Hematopoietic multipotent progenitor cell (in vitro differentiated cells): ENCODE measurements at places on chromosomes 13 and 19. TPM values are rescaled to one million over a fixed set of nuclear protein-coding genes. Genes with fewer than 3 reads are reported as not detected.

The LGALS4 gene
- total RNA-seq = 0.54 TPM

The ZNF155 gene
- 2.2 TPM for total RNA-seq

The WTIP gene
- under 0.01 TPM for total RNA-seq

The ANGPTL4 gene
- 0.27 TPM for total RNA-seq

The ZNF471 gene
- total RNA-seq = 2.2 TPM

The IGFL3 gene
- total RNA-seq = not detected

The TMIGD2 gene
- 36.1 TPM for total RNA-seq

The POLR2E gene
- 107 TPM for total RNA-seq

The TMPRSS9 gene
- total RNA-seq = 8.3 TPM

The PSG1 gene
- not detected for total RNA-seq

The TYROBP gene
- total RNA-seq = 25.0 TPM

The FCER2 gene
- 2.7 TPM for total RNA-seq

The TRPM4 gene
- total RNA-seq = 2.2 TPM

The PSPN gene
- total RNA-seq = 2.2 TPM

The C19orf38 gene
- 31.0 TPM for total RNA-seq

The CEACAM8 gene
- 0.27 TPM for total RNA-seq

The ZNF470 gene
- 2.2 TPM for total RNA-seq

The ZNF729 gene
- not detected for total RNA-seq

The GJB6 gene
- total RNA-seq = not detected

The LILRA6 gene
- 0.27 TPM for total RNA-seq

The CCDC8 gene
- 2.4 TPM for total RNA-seq

The ZNF556 gene
- not detected for total RNA-seq

The GIPR gene
- under 0.01 TPM for total RNA-seq

The CHERP gene
- total RNA-seq = 13.2 TPM

The FOSB gene
- 300 TPM for total RNA-seq

The RUBCNL gene
- total RNA-seq = 1.6 TPM

The CFAP97D2 gene
- total RNA-seq = not detected

The ZNF324B gene
- total RNA-seq = 19.1 TPM

The NLRP4 gene
- not detected for total RNA-seq

The SOHLH2 gene
- total RNA-seq = 0.54 TPM

The KCNN4 gene
- total RNA-seq = 136 TPM

The ZNF66 gene
- 10.5 TPM for total RNA-seq

The ZNF571 gene
- 4.0 TPM for total RNA-seq

The SYT3 gene
- 0.81 TPM for total RNA-seq

The ZIC5 gene
- not detected for total RNA-seq

The MYBPC2 gene
- total RNA-seq = 0.27 TPM
